ENCODE measurements at places on chromosomes 6 and 20. TPM values are rescaled to one million over a fixed set of nuclear protein-coding genes. Genes with fewer than 3 reads are reported as not detected.
A peak's percentile ranks its signal among the peaks of the same experiment; 100 is the strongest.

GRCh38 chr6:141210901-141211300 is 921.8 kb upstream of the GJE1 start:
- no peak for DNase-seq

RGS17 gene
- total RNA-seq = not detected

- DNase-seq = peak; percentile 94
Observed at GRCh38 chr6:7140631-7141378, 33.0 kb downstream of the RREB1 start.

C20orf202 gene
- not detected for total RNA-seq

- no peak for DNase-seq
Observed at GRCh38 chr6:154239392-154239791, 117.2 kb downstream of the IPCEF1 start.

SLC17A3 gene
- 10.4 TPM for total RNA-seq

DCDC2 gene
- total RNA-seq = 1.4 TPM

- DNase-seq = no peak
Observed at GRCh38 chr6:7566107-7566506, 23.9 kb upstream of the SNRNP48 start.
